Heart right ventricle (tissue), 16 donors: ENCODE measurements at places on chromosomes 11 and 22. TPM values are rescaled to one million over a fixed set of nuclear protein-coding genes. Genes with fewer than 3 reads are reported as not detected.

- H3K4me3 ChIP-seq: no peak overlapping the region
- no peak for DNase-seq
- no peaks in the 10 kb centered on the region for H3K4me1 ChIP-seq
- no peaks in the 10 kb centered on the region for H3K27me3 ChIP-seq
- H3K36me3 ChIP-seq: no peaks in the 10 kb centered on the region
- no peak overlapping the region for H3K27ac ChIP-seq
These were observed 116.3 kb downstream of the ELP4 start for GRCh38 chr11:31625868-31626267.

- H3K36me3 ChIP-seq: no peaks in the 10 kb centered on the region
- H3K27ac ChIP-seq: no peak overlapping the region
- H3K27me3 ChIP-seq: no peaks in the 10 kb centered on the region
These were observed 156.2 kb upstream of the PDGFD start for GRCh38 chr11:104320097-104320496.

DNA sequence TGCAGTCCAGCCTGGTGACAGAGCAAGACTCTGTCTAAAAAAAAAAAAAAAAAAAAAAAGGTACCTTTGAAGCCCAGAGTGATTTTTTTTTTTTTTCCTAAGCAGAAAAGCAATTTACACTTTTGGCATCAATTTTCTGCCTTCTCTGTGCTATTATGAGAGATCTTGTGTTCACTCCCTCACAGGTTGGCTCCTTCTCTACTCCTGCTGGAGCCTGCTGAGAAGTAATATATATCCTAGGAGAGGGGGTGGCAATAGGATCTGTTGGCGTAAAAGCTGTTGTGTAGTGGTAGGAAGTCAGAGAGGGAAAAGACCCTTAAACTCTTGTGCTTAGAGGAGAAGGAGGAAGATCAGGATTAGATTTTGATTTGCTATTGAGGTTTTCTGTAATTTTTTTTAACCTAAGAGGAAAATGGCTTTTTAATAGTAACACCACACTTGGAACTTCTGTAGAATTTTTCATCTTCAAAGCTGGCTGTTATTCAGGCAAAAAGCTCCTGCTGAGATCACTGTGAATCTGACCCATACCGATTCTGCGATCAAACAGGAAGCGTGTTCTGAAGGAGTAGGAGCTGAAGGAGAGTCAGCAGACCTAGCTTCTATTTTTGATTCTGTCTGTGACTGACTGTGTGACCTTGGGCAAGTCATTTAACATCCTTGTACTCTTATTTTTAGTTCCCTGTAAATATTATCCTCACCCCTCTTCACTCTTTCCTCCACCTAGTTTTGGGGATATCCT lies 77.7 kb downstream of the TRIM44 start:
- no peak overlapping the region for H3K27ac ChIP-seq
- H3K4me1 ChIP-seq: peaks cover 6% of the 10 kb centered on the region
- H3K27me3 ChIP-seq: no peaks in the 10 kb centered on the region
- DNase-seq: no peak
- H3K4me3 ChIP-seq: no peak overlapping the region

- no peaks in the 10 kb centered on the region for H3K36me3 ChIP-seq
- peaks cover 15% of the 10 kb centered on the region for H3K4me1 ChIP-seq
- DNase-seq: peak; percentile 57
- no peak overlapping the region for H3K27ac ChIP-seq
- H3K4me3 ChIP-seq: no peak overlapping the region
These were observed 5.8 kb downstream of the THRSP start for GRCh38 chr11:78069465-78069864.

- peak; percentile 41 for DNase-seq
- H3K4me3 ChIP-seq: no peak overlapping the region
- H3K36me3 ChIP-seq: no peaks in the 10 kb centered on the region
- no peaks in the 10 kb centered on the region for H3K27me3 ChIP-seq
- H3K27ac ChIP-seq: no peak overlapping the region
These were observed 37.1 kb upstream of the SWAP70 start for GRCh38 chr11:9626496-9627394.

DNA sequence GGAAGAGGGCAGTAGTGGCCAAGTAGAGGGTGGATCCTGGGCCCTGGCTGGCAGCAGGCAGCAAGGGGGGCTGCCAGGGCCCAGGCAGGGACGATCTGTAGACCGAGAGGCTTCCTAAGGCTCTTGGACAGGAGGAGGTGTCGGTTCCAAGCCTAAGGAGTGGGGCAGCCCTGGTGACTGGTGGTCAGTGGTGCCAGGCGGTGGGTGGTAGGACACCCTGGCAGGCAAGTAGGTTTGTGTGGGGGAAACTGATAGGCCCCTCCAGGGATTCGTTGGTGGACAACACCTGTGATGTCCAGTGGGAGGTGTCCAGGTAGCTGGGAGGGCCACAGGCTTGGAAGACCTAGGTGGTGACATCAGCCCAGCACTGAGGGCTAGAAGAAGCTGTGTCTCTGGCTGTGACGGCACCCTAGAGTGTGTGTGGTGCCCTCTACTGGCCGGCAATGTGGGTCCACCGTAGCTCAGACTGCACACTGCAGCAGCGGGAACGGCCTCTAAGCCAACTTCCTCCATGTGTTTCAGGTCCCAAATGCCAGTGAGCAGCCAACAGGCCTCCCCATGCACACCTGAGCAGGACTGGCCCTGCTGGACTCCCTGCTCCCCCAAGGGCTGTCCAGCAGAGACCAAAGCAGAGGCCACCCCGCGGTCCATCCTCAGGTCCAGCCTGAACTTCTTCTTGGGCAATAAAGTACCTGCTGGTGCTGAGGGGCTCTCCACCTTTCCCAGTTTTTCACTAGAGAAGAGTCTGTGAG lies 9.4 kb upstream of the SAMM50 start:
- no peak overlapping the region for H3K27ac ChIP-seq
- H3K4me1 ChIP-seq: no peaks in the 10 kb centered on the region
- no peaks in the 10 kb centered on the region for H3K36me3 ChIP-seq
- no peaks in the 10 kb centered on the region for H3K27me3 ChIP-seq

DNA sequence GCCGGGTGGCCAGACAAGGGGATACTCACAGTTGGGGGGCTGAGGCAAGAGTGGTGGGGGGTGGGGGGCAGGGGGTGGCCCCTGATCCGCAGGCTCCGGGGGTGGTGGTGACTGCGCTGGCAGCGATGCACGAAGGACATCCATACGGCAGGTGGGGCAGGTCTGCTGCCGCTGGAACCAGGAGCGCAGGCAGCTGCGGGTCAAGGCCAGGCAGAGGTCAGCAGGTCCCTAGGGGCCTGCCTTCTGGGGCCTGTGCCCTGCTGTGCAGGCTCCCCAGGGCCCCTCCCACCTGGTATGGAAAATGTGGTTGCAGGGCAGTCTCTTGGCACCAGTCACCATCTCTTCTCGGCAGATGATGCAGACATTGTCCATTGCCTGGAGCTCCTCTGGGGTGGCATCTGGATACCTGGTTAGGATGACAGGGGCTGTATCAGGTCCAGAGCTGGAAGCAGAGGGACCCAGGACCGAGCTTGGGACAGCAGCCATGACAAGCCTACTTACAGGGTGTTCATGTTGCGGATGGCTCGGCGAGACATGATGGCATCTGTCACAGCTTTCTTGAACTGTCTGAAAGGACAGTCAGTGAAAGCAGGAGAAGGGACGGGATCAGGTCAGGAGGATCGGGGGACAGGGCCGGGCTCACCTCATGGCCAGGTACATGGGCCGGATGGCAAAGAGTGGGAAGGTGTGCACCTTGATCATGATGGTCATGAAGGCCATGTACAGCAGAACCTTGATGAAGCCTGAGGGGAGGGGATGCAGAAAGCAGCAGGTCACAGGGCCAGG lies 3.5 kb downstream of the SYVN1 start:
- H3K27ac ChIP-seq: no peak overlapping the region
- peaks cover 70% of the 10 kb centered on the region for H3K36me3 ChIP-seq
- H3K27me3 ChIP-seq: no peaks in the 10 kb centered on the region
- H3K4me3 ChIP-seq: no peak overlapping the region
- DNase-seq: no peak

GRCh38 chr22:44759001-44759400 lies 6.6 kb downstream of the ARHGAP8 start:
- H3K4me3 ChIP-seq: no peak overlapping the region
- no peak for DNase-seq
- peaks cover 28% of the 10 kb centered on the region for H3K27me3 ChIP-seq
- H3K36me3 ChIP-seq: no peaks in the 10 kb centered on the region

DNA sequence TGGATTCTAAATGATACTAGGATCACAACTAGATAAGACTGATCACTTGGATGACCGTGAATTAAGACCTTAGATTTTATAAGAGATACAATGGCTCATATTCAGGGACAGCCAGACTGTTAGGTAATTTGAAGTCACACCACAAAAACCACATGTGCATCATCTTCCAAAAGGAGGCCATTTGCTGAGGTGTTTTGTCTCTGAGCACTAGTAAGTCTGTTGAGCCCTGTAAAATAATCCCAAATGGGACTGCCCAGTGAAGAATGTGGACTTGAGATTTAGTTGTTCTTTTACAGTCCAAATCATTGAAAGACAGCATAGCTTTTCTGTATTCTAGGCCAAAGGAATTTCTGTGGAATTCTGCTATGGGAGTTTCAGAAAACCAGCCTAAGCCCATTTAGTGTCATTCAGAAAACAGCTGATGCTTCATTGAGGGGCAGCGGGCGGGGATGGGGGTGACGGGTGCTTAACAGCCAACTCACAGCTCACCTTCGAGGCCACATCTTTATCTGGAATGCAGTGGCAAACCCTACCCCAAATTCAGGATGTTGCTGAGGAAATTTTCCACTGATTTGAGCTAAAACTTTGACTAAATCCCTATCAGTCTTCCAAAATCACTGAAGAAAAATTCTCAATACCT lies 80.1 kb upstream of the BIRC3 start:
- DNase-seq: no peak
- H3K36me3 ChIP-seq: peaks cover 21% of the 10 kb centered on the region
- H3K27me3 ChIP-seq: no peaks in the 10 kb centered on the region

The OR8H3 gene
- total RNA-seq: not detected

The LMO1 gene
- 5.8 TPM for total RNA-seq

The WBP2NL gene
- total RNA-seq: 0.81 TPM

The COMT gene
- 104 TPM for total RNA-seq

The C11orf42 gene
- not detected for total RNA-seq

The CARD18 gene
- total RNA-seq: not detected

The APOBEC3B gene
- total RNA-seq: 1.4 TPM

The ZNRF3 gene
- total RNA-seq: 5.9 TPM
